ENCODE measurements at places on chromosomes 4 and X. TPM values are rescaled to one million over a fixed set of nuclear protein-coding genes. Genes with fewer than 3 reads are reported as not detected.

GRCh38 chr4:118834960-118835569 is 861 bp downstream of the SEC24D start:
- H3K36me3 ChIP-seq: peaks cover 24% of the 10 kb centered on the region
- H3K27ac ChIP-seq: peak overlapping the region; percentile 95
- peak overlapping the region; percentile 94 for H3K4me3 ChIP-seq
- H3K4me1 ChIP-seq: peaks cover 25% of the 10 kb centered on the region
- DNase-seq: peak; percentile 59
- peaks cover 1% of the 10 kb centered on the region for H3K27me3 ChIP-seq

LPAR4 gene
- total RNA-seq: not detected

AFP gene
- total RNA-seq: not detected

- H3K27ac ChIP-seq: no peak overlapping the region
- no peaks in the 10 kb centered on the region for H3K4me1 ChIP-seq
- H3K27me3 ChIP-seq: no peaks in the 10 kb centered on the region
Observed at GRCh38 chr4:55530167-55530566, 16.5 kb downstream of the CLOCK start.

- no peak overlapping the region for H3K27ac ChIP-seq
- no peak for DNase-seq
- H3K4me3 ChIP-seq: no peak overlapping the region
- no peaks in the 10 kb centered on the region for H3K36me3 ChIP-seq
- H3K27me3 ChIP-seq: no peaks in the 10 kb centered on the region
Observed at GRCh38 chr4:11901089-11901488, 472.4 kb upstream of the HS3ST1 start.

CNOT6L gene
- total RNA-seq: 107 TPM

GRCh38 chrX:38127961-38128360 is 92.7 kb downstream of the SRPX start:
- no peak overlapping the region for H3K27ac ChIP-seq
- no peak overlapping the region for H3K4me3 ChIP-seq
- DNase-seq: no peak
- no peaks in the 10 kb centered on the region for H3K4me1 ChIP-seq

DNA sequence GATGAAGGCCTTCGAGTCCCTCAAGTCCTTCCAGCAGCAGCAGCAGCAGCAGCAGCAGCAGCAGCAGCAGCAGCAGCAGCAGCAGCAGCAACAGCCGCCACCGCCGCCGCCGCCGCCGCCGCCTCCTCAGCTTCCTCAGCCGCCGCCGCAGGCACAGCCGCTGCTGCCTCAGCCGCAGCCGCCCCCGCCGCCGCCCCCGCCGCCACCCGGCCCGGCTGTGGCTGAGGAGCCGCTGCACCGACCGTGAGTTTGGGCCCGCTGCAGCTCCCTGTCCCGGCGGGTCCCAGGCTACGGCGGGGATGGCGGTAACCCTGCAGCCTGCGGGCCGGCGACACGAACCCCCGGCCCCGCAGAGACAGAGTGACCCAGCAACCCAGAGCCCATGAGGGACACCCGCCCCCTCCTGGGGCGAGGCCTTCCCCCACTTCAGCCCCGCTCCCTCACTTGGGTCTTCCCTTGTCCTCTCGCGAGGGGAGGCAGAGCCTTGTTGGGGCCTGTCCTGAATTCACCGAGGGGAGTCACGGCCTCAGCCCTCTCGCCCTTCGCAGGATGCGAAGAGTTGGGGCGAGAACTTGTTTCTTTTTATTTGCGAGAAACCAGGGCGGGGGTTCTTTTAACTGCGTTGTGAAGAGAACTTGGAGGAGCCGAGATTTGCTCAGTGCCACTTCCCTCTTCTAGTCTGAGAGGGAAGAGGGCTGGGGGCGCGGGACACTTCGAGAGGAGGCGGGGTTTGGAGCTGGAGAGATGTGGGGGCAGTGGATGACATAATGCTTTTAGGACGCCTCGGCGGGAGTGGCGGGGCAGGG is 568 bp downstream of the HTT start:
- H3K27me3 ChIP-seq: no peaks in the 10 kb centered on the region
- DNase-seq: peak; percentile 57
- peaks cover 24% of the 10 kb centered on the region for H3K4me1 ChIP-seq
- H3K4me3 ChIP-seq: peak overlapping the region; percentile 88

DNA sequence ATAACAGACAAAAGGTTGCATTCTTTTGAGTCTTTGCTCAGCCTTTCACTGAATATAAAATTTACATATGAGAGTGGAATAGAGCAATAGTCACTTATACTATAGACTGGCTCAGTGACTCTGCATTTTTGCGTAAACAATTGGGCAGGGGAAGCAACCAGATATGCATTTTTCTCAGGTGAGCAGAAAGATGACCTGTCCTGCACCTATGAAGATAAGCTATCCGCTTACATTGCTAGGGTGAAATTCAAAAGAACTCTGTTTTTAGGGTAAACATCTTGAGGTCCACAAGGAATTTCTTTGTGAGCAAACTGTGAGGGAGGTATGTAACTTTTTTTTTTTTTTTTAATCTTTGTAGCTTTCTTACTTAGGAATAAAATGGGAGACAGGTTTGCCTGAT is 602.4 kb upstream of the PRKX start:
- H3K4me3 ChIP-seq: no peak overlapping the region
- DNase-seq: no peak
- no peaks in the 10 kb centered on the region for H3K27me3 ChIP-seq
- no peaks in the 10 kb centered on the region for H3K4me1 ChIP-seq

DNA sequence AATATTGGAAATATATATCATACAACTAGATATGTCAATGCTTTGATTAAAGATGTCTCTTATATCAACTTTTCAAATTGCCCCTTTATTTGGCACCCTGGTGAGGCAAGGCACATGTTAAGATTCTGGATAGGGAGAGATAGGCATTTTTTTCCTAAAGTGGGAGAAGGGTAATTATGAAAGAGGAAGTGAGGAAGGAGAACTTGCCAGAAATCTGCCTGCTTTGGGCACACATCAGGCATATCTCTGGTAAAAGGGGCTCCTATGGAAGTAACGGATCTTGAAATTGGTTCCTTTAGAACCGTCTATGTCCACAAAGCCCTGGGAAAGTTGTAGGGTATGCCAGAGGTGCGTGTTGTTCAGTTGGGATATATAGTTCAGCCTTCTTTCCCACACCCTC is 5.7 kb downstream of the IL15 start:
- no peak overlapping the region for H3K27ac ChIP-seq
- peaks cover 12% of the 10 kb centered on the region for H3K27me3 ChIP-seq
- no peak for DNase-seq
- H3K4me3 ChIP-seq: no peak overlapping the region
- H3K4me1 ChIP-seq: peaks cover 9% of the 10 kb centered on the region
- no peaks in the 10 kb centered on the region for H3K36me3 ChIP-seq

DNA sequence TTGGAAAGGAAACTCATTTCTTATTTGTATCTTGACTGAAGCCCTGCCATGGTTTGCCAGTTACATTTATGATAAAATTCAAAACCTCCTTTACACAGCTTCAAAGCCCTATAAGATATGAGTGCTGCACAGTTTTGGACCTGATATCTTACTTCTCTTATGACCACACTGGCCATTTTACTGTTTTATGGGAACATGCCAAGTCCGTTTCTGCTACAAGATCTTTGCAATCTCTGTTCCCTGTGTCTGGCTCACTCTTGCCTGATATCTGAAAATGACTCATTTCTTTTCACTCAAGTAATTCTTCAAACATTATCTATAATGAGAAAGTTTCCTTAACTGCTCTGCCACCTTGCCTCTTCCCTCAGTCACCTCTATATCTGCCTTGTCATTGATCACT is 247.3 kb downstream of the SPOCK3 start:
- no peak overlapping the region for H3K4me3 ChIP-seq
- DNase-seq: no peak
- no peaks in the 10 kb centered on the region for H3K27me3 ChIP-seq
- H3K4me1 ChIP-seq: no peaks in the 10 kb centered on the region

DNA sequence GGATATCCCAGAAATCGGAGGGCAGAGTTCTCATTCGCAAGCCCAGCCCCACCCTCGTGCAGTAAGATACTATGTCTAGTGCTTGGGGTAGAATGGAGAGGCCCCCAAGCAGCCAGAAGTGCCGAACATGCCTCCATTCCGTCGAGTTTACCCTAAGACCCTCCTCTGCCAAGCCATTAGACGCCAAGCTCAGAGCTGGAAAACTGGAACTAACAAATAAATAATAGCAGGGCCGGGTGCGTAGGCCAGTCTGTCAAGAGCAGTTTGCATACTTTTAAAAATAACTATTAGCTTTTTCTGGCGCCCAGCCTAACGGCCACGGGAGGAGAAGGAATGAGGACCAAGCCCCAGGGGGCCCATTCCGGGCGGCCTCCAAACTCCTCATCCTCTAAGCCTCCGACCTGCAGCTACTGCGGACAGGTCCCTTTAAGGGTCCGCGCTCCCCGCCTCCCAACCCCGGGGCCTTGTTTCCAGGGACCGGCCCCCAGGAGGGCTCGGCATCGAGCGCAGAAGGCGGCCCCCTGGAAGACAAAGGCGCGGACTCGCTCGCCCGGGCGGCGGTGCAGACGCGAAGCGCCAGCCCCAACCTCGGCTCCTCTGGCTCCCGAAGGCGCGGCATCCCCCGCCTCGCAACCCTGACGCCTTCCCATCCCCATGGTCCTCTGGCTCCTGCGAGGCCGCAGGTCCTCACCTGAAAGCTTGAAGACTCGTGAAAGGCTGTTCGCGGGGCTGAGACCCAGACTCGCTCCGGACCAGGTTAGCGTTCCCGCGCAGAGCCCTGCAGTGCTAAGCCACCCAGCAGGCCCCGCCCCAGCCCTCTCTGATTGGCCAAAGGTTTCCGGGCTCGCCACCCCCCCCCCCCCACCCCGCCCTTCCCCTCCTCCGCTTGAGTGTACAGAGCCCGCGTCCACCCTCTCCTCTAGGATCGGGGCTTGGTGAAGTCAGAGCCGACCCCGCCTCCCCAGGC is at the start of gene TMSB15A:
TSS of gene TMSB15A (minus strand) at position 765 of the 967 bp plus-strand sequence.
- H3K4me1 ChIP-seq: peaks cover 6% of the 10 kb centered on the region
- H3K27me3 ChIP-seq: peaks cover 24% of the 10 kb centered on the region
- H3K36me3 ChIP-seq: no peaks in the 10 kb centered on the region
- no peak within 1 kb of the TSS for H3K27ac ChIP-seq
- peak; percentile 51 for DNase-seq

CFI gene
- total RNA-seq: not detected

DNA sequence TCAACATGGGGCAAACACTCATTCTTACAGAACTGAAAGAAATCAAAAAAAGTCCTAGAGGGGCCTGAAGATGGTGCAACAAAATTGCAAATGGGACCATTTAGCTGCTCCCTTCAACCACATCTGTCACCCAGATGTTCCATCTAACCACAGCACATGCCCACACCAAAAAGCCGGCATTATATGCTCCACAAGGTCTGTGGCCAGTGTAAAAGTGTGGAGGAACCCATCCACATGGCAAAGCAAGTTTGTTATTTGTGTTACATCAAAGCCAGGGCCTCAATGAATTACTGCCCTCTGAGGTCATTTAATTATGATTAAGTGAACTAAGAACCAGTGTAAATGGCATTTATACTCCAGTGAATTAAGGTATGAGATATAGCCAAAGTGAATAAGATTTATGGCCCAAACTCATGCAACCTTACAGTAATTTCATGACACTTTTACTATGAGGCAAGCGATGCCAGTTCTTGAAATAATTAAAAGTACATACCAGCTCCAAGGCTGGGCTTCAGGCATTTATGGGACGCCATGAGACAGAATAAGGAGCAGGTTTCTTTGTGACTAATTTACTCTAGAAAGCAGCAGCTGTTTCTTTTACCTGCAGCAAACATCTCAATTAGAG is 48.7 kb upstream of the FGF16 start:
- DNase-seq: no peak
- no peaks in the 10 kb centered on the region for H3K27me3 ChIP-seq
- H3K4me3 ChIP-seq: no peak overlapping the region
- H3K36me3 ChIP-seq: no peaks in the 10 kb centered on the region
- H3K27ac ChIP-seq: no peak overlapping the region

- H3K4me1 ChIP-seq: peaks cover 91% of the 10 kb centered on the region
- peak; percentile 79 for DNase-seq
- no peaks in the 10 kb centered on the region for H3K27me3 ChIP-seq
- H3K36me3 ChIP-seq: peaks cover 81% of the 10 kb centered on the region
- peak overlapping the region; percentile 72 for H3K4me3 ChIP-seq
- H3K27ac ChIP-seq: peak overlapping the region; percentile 94
Observed at GRCh38 chrX:2696698-2697215, 5.7 kb downstream of the CD99 start.

CDKL2 gene
- 0.45 TPM for total RNA-seq

DNA sequence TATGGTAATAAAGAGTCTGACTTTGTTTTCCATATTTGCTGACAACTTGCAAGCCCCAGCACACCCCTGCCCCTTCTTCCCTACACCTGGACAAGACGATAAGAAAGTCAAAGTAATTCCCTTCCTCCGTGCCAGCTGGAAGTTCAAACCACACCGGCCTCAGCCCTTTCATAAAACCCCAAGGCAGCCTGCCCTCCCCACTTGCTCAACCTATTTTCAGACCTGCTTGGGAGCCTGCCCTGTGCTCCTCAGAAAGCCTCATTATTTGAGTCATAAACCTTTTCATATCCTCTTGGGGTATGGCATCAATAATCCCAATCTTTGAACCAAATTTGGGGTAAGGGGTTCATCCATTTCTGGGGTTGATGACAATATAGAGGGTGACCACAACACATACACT is 29.5 kb downstream of the NIPAL1 start:
- peaks cover 27% of the 10 kb centered on the region for H3K27me3 ChIP-seq
- no peak for DNase-seq
- H3K27ac ChIP-seq: no peak overlapping the region
- no peak overlapping the region for H3K4me3 ChIP-seq

DNA sequence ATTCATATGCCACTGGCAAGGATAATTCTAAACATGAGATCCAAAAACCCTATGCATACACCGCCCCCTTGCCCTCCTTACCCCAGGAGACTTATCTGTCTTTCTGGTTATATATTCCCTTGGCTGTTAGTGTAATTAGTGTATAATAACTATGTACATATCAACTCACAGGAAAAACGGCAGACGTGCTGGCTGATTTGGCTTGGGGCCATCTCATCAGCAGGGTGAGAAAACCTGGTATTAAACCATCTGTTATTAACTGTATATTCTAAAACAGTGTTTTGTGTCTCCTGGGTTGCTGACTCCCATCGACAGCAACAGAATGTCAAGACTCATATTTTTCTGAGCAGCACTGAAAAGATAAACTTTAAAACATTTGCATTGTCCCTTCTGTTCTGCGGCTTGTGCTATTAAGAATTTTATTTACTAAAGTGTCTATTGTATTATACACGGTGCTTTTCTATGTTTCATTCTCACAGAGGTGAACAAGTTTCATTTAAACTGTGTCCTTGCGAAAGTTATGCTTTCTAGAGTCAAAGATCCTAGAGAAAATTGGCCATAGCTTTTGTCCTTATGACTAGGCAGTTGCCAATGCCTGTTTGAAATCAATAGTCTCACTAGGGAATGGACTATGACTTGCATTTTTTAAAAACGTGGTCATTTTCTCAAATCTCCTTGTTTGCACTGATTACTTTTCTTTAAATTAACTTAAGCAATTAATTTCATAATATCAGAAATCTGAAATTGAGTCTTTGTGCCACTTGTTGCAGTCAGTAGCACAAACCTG is 211.5 kb upstream of the MID1 start:
- H3K27me3 ChIP-seq: no peaks in the 10 kb centered on the region
- H3K27ac ChIP-seq: no peak overlapping the region
- H3K4me3 ChIP-seq: no peak overlapping the region
- no peaks in the 10 kb centered on the region for H3K4me1 ChIP-seq
- no peaks in the 10 kb centered on the region for H3K36me3 ChIP-seq
- DNase-seq: no peak

Measured in activated CD8-positive, alpha-beta T cell treated with anti-CD3 and anti-CD28 coated beads, Interleukin-2, amount 10 ng/mL, durations not matched to agents 7 days and 5 days (primary cell).